ENCODE measurements at places on chromosomes 2 and 18. TPM values are rescaled to one million over a fixed set of nuclear protein-coding genes. Genes with fewer than 3 reads are reported as not detected.

DNA sequence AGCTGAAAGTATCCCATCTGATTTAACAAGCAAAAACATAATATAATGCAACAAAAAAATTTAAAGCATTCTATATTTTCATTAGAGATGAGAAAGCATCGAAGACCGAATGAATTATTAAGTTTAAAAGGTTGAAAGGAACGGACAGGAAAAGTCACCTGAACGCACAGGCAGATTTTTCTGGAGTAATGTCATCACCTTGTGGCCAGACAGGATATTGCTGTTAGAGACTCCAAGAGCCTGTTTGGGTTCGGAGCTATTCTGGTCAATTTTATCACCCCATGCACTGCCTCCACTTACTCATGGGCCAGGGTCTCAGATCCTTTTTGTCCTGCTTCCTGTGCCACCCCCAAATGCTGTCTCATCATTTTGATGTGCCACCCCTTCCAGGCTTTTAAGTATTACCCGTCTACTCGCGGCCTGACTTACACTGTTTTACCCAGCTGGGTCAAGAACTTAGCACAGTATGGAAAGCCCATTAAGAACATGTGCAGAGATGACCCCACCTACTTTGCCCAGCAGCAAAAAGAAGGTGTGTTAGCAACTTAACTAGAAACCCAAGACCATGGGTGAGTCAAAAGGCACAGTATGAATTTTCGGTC, 27.3 kb downstream of the GKN2 start:
- peak; percentile 70 for DNase-seq

DNA sequence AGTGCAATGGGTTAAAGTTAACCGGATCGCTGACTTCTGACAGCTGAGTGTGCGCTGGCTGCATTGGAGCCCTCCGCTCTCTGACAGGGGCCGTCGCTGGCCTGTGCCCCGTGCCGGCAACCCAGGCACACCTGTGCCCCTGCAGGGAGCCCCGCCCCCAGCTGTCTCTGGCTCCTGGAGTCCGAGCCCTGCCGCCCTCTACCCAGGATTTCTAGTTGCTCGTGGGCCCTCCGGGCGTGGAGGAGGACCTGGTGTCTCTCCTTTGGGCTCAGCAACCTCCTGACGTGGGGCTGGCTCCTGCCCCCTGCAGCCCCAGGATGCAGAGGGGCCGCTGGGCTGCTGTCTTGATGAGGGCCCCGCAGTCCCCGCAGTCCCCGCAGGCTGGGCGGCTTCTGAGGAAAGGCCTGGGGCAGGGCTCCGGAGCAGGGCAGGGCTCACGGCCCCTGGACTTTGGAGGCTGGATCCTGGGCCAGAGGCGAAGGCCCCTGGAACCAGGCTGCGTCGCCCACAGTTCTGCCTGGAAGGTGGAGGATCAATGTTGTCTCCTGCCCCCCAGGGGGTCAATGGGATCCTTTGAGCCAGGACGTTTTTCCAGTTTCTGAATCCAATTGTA, 172.8 kb downstream of the RNF144A start:
- no peak for DNase-seq

DNA sequence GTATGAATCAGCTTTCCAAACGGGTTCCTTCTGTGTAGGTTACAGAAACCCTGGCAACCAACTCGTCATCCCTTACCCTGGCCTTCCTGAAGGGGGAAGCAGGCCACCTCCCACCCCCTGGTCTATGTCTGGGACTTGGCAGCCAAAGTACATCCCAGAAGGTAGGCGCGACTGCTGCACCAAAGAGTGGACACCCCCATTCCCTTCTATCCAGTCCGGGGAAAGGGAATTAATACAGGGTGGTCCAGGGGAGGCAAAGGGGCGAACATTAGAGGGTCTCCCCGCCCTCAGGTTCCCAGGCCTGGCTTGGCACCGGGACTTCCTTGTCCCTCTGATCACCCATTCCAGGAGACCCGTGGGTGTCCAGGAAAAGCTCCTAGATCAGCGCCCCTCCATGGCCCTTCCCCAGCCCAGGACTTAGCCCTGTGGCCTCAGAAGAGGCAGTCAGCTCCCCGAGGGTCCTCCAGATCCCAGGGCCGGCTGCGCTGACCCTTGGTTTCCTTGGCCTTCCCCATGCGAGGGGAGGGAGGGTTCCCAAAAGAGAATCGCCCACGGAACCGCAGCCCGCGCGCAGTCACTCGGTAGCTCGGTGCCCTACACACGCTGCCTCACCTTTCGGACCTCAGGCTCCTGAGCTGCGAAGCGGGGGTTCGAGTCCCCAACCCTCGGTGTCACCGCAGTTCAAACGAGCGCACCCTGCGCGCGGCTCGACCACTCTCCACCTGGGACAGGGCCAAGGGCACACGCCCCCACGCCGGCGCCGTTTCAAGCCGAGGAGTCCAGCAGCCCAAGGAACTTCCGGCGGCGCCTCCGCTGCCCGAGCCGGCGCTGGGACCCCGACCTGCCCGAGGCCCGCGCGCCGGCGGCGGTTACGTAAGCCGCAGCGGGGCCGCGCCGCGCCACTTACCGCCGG, at the start of gene PER2:
PER2 (minus strand) TSS at position 874 of the 913 bp plus-strand sequence. CDS start 10,674 bp downstream, outside the sequence.
- peak; percentile 75 for DNase-seq

DNA sequence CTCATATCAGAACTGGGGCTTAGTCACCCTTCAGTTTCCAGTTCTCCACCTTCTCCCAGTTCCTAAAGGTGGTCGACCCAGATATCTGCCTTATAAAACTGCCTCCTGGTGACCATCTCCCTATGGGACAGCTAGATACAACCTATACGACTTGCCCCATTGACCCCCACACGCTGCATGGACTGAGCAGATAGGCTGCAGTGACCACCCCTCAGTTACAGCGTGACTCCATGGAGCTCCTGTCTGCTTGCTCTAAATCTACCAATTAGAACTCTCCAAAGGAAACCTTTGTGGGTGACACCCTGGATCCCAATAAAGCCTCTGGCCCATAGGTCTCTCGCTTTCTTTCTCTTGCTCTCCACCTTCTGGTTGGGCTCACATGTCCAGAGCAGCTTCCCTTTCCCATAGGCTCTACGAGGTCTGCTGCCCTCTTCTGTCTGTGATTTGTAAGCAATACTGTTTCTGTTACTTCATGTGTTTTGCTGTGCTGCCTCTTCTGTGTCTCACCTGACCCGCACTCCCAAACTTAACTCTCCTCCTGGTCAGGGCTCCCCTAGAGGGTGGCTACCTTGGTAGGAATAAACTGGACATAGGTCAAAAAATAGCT, 971.3 kb upstream of the FAM98A start:
- no peak for DNase-seq

DNA sequence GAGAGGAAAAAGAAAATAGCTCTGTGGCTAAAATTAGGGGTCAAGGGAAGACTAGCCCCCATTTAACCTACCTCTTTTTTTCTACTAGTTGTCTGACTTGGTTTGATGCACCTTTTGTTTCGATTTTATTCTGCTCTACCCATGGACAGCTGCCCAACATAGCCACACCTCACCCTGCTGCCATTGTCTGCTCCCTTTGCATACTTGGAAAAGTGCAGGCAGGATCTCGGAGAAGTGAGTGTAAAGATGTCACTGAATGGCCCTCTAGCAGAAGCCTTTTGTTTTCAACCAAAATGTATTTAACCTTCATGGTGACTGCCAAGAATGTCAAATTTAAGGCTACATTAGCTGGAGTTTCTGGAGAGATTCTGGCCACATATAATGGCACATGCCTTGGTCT, 62.9 kb downstream of the SETBP1 start:
- DNase-seq, result no peak

- no peak for DNase-seq
These were observed 490.4 kb upstream of the SPRED2 start for GRCh38 chr2:65922794-65923193.

DNA sequence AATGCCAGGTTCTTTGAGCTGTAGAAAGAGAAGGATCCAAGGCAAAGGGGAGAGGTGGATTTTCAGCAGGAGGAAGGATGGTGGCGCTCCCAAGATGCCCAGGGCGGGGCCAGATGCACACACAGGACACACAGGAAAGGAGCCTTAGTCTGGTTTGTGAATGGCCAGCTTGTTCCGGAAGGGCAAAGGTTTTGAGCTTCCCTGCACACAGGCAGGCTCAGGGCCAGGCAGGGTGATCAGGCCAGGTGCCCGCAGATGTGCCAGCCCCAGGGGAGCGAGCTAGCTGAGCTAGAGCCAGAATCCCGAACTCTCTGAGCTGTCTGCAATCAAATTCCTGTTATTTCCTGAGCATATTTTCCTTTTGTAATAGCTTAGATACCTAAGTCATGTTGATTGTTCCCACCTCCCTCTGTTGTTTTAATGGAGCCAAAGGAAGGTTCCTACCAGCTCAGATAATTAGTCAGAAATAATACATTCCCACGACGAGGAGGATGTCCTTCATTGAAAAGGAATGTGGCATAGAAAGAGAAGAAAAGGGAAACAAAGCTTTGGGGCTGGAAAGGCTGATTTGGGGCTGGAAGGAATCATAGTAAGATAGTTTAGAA, 13.7 kb upstream of the OTOF start:
- no peak for DNase-seq

DNA sequence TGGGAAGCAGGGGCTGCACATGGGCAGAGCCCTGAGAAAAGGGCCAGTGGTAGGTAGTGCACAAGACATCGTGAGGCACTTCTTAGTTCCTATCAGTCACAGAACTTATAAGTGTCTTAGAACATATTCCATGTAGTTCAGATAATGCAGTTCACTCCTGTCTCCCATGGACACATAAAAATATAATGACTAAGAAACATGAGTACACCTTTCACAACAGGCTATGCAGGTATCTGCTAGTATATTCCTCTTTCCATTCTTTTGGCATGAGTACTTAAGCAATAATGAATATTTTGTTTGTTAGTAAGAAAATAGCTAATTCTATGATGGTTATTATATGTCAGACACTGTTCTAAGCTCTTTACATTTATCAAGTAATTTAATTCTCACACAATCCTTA, 808.4 kb downstream of the BCL11A start:
- no peak for DNase-seq

- no peak for DNase-seq
These were observed 3.3 kb upstream of the SATB2 start for GRCh38 chr2:199460846-199461710.

Gene RBM44
- 2.5 TPM for total RNA-seq

Gene CKAP2L
- total RNA-seq, result 0.70 TPM

Gene CSRNP3
- 5.8 TPM for total RNA-seq

Measured in Peyer's patch (tissue), 4 donors.